Psoas muscle (tissue), 8 donors: ENCODE measurements at places on chromosomes 5 and 9. TPM values are rescaled to one million over a fixed set of nuclear protein-coding genes. Genes with fewer than 3 reads are reported as not detected.
A peak's percentile ranks its signal among the peaks of the same experiment; 100 is the strongest.

GRCh38 chr5:95426227-95426626 is 35.1 kb downstream of the FAM81B start:
- no peaks in the 10 kb centered on the region for H3K4me1 ChIP-seq
- H3K36me3 ChIP-seq = no peaks in the 10 kb centered on the region
- no peak for DNase-seq

- peaks cover 25% of the 10 kb centered on the region for H3K4me1 ChIP-seq
- no peaks in the 10 kb centered on the region for H3K36me3 ChIP-seq
- H3K27me3 ChIP-seq = no peaks in the 10 kb centered on the region
- no peak within 1 kb of the TSS for H3K27ac ChIP-seq
- DNase-seq = no peak
Measured at GRCh38 chr9:93955111-93955980, at the start of gene BARX1. TSS of gene BARX1 (minus strand) at chr9:93955355. CDS start at chr9:93955146, 209 bp downstream.

DNA sequence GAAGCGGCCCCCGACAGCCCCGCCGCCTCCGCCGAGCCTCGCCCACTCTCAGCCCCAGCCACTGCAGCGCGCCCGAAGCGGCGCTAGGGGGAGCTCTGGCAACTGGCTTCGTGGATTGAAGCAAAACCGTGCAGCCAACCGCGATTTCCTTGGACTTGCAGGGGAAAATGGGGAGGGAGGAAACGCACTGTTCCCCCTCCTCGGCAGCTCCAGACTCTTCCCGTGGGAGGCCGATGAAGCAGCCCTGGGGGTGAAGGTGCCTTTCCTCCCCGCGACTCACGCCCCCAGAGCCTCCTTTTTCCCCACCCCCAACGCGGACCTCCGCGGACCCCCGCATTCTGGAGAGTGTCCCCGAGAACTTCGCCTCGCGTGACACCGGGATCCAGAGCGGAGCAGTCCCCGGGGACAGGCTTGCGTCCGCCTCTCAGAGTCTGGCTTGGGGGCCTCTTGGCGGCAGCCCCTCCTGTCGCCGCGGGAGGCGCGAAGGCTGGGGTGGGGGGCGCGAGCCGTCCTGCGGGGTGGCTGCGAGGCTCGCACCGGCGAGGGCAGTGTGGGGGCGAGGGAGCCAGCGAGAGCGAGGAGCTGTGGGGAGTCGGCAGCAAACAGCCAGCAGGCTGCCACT is 3.8 kb downstream of the IER5L start:
- DNase-seq = peak; percentile 95
- H3K4me1 ChIP-seq = peaks cover 17% of the 10 kb centered on the region
- H3K4me3 ChIP-seq = peak overlapping the region; percentile 86

DNA sequence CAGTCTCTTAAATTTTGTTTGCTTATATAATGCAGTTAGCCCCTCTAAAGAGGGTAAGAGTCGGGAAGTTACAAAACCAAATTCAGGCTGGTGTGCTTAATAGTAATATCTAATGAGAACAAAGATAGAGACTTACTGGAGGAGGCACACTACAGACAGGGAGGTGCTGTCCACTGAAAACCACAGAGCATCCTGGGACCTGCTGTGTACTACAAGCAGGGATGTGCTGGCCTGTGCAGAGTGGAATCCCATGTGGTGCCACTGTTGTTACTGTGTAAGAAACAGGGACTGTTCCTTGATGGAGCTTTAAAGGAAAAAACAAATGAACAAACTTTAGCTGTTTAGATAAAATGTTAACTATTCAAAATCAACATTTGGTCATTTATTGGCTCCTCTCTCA is 42.4 kb downstream of the RNF38 start:
- no peaks in the 10 kb centered on the region for H3K27me3 ChIP-seq
- H3K27ac ChIP-seq = no peak overlapping the region
- peaks cover 67% of the 10 kb centered on the region for H3K36me3 ChIP-seq
- no peak for DNase-seq

- no peak overlapping the region for H3K27ac ChIP-seq
- no peak overlapping the region for H3K4me3 ChIP-seq
- H3K4me1 ChIP-seq = no peaks in the 10 kb centered on the region
- no peaks in the 10 kb centered on the region for H3K36me3 ChIP-seq
- peaks cover 12% of the 10 kb centered on the region for H3K27me3 ChIP-seq
Measured at GRCh38 chr9:132094314-132094791, 14.7 kb upstream of the MED27 start.

DNA sequence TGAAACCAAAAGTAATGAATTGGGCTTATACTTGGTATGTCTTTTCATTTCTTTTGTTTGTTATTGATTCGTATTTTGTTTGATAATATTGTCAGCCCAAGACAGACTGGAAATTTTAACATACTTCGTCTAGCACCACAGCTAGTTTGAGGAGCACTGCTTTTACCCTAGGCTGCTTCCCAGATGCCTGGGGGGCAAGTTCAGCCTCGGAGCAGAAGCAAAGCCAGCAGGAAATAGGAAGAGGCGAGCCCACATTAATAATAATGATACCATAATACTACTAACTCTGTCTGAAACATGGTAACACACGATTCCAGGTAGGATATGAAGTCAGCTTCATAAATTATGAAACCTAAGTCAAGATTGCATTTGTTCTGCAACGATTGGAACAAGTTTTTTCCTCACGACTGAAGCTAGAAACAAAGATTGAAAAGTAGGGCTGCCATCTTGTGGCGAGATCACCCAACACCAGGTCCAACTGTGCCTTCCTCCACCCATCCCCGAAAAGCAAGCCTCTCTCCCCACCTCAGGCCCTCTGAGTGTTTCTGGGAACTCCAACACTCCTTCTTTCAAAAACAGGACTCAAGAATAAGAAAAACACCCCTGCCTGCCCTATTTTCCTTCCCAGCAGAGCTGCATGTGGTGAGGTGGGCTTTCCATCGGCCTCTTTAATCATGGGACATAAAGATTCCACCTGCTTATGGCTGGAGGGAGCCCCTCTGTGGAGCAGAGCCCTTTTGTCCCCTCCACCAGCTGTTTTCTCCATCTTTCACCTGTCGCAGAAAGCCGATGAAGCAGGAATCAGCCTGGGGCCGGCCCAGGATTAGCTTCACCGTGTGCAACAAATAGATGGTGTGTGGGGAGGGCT is 236.4 kb downstream of the CAAP1 start:
- DNase-seq = no peak
- H3K4me3 ChIP-seq = no peak overlapping the region
- H3K27ac ChIP-seq = no peak overlapping the region
- H3K27me3 ChIP-seq = no peaks in the 10 kb centered on the region
- H3K4me1 ChIP-seq = no peaks in the 10 kb centered on the region

- no peaks in the 10 kb centered on the region for H3K36me3 ChIP-seq
- H3K27ac ChIP-seq = no peak overlapping the region
- no peak overlapping the region for H3K4me3 ChIP-seq
Measured at GRCh38 chr9:328453-328852, 113.8 kb downstream of the DOCK8 start.

DNA sequence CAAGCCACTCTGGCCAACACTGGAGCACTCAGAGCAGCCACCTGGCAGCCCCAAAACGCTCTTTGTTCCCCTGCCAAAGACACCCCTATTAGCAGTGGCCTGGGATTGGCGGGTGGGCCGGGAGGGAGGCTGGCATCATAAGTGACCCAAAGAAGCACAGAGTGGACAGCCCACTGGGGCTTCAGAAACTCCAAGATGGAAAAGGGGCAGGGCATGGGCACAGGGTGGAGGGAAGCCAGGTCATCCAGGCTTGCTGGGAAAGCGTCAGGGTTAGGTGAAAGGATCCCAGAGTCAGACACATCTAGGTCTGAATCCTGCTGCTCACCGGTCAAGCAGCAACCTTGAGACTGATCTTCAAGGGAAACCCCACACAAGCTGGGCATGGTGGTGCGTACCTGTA is 14.8 kb downstream of the EEIG1 start:
- no peaks in the 10 kb centered on the region for H3K27me3 ChIP-seq
- peaks cover 79% of the 10 kb centered on the region for H3K4me1 ChIP-seq
- peak overlapping the region; percentile 85 for H3K27ac ChIP-seq
- peak overlapping the region; percentile 7 for H3K4me3 ChIP-seq

The NEUROG1 gene
- not detected for polyA plus RNA-seq

The PAXX gene
- 16.5 TPM for polyA plus RNA-seq

GRCh38 chr9:32589083-32589723 is 16.2 kb upstream of the NDUFB6 start:
- DNase-seq = no peak
- no peaks in the 10 kb centered on the region for H3K4me1 ChIP-seq
- no peak overlapping the region for H3K4me3 ChIP-seq
- no peaks in the 10 kb centered on the region for H3K36me3 ChIP-seq

The SEMA4D gene
- polyA plus RNA-seq = 26.8 TPM

The IFNK gene
- polyA plus RNA-seq = not detected

The PPP2R2B gene
- polyA plus RNA-seq = 0.03 TPM

GRCh38 chr5:78983601-78984438 is 1.3 kb downstream of the ARSB start:
- H3K4me3 ChIP-seq = peak overlapping the region; percentile 94
- peaks cover 16% of the 10 kb centered on the region for H3K4me1 ChIP-seq
- H3K27ac ChIP-seq = peak overlapping the region; percentile 96
- no peaks in the 10 kb centered on the region for H3K36me3 ChIP-seq
- H3K27me3 ChIP-seq = no peaks in the 10 kb centered on the region

DNA sequence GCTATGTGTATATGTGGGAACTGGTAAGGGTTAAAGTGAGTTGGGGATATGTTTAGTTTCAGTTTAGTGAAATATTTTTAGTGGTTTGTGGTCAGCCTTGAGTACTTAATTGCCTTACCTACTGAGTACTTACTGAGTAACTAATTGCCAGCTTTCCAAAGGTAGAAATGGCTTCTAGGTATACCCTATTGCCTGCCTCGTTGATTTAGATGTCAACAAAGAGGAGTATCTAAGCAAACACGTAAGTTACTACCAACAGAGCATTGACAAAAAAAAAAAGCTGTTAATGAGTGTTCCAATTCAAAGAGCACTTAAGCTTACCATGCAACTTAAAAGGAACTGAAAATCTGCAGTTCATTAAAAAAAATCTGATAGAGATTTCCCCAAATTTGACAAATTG is 8.8 kb downstream of the ATP10B start:
- no peaks in the 10 kb centered on the region for H3K27me3 ChIP-seq
- no peak overlapping the region for H3K4me3 ChIP-seq
- DNase-seq = no peak
- no peak overlapping the region for H3K27ac ChIP-seq
- H3K36me3 ChIP-seq = no peaks in the 10 kb centered on the region

GRCh38 chr5:134968055-134968454 is 348 bp downstream of the CATSPER3 start:
- no peak for DNase-seq
- no peak overlapping the region for H3K27ac ChIP-seq
- H3K4me3 ChIP-seq = no peak overlapping the region
- no peaks in the 10 kb centered on the region for H3K4me1 ChIP-seq
- H3K27me3 ChIP-seq = no peaks in the 10 kb centered on the region
- H3K36me3 ChIP-seq = peaks cover 32% of the 10 kb centered on the region

The EGFLAM gene
- polyA plus RNA-seq = 29.8 TPM

The NUTM2G gene
- not detected for polyA plus RNA-seq

DNA sequence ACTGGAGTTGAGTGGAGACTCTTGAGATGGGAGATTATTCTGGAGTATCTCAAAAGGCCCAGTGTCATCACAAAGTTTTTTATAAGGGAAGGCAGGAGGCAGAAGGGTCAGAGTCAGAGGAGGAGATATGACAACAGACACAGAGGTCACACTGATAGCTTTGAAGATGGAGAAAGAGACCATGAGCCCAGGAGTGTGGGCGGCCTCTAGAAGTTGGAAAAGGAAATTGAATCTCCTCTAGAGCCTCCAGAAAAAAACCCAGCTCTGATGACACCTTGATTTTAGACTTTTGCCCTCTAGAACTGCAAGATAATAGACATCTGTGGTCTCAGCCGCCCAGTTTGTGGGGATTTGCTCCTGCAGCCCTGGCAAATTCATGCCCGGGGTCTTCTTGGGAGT is 64.8 kb upstream of the SPTLC1 start:
- no peak for DNase-seq
- H3K36me3 ChIP-seq = no peaks in the 10 kb centered on the region
- H3K27ac ChIP-seq = no peak overlapping the region
- no peak overlapping the region for H3K4me3 ChIP-seq
- no peaks in the 10 kb centered on the region for H3K27me3 ChIP-seq

GRCh38 chr5:168749391-168750100 is 170.4 kb upstream of the PANK3 start:
- no peak for DNase-seq
- H3K36me3 ChIP-seq = no peaks in the 10 kb centered on the region
- no peaks in the 10 kb centered on the region for H3K4me1 ChIP-seq
- H3K27me3 ChIP-seq = no peaks in the 10 kb centered on the region

The OTP gene
- polyA plus RNA-seq = not detected

GRCh38 chr5:125298258-125298657 is 551.8 kb upstream of the ZNF608 start:
- no peak overlapping the region for H3K4me3 ChIP-seq
- no peaks in the 10 kb centered on the region for H3K36me3 ChIP-seq
- H3K27me3 ChIP-seq = no peaks in the 10 kb centered on the region
- peak overlapping the region; percentile 56 for H3K27ac ChIP-seq
- H3K4me1 ChIP-seq = peaks cover 8% of the 10 kb centered on the region
- DNase-seq = no peak

The DROSHA gene
- 50.5 TPM for polyA plus RNA-seq

DNA sequence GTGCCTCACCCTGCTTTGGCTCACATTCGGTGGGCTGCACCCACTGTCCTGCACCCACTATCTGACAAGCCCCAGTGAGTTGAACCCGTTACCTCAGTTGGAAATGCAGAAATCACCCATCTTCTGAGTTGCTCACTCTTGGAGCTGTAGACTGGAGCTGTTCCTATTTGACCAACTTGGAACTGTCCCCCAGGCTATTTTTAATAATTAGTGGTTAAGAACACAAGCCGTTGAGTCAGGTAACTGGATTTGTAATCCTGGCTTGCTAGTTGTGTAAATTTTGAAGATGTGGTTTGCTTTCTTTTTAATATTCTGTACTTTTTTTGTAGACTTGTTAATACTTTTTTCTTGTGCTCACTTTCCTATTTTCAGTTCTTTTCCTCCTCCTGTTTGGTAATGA is 81.2 kb downstream of the CNTLN start:
- peaks cover 7% of the 10 kb centered on the region for H3K4me1 ChIP-seq
- H3K27me3 ChIP-seq = no peaks in the 10 kb centered on the region
- H3K36me3 ChIP-seq = no peaks in the 10 kb centered on the region
- DNase-seq = no peak

The PCA3 gene
- not detected for polyA plus RNA-seq

DNA sequence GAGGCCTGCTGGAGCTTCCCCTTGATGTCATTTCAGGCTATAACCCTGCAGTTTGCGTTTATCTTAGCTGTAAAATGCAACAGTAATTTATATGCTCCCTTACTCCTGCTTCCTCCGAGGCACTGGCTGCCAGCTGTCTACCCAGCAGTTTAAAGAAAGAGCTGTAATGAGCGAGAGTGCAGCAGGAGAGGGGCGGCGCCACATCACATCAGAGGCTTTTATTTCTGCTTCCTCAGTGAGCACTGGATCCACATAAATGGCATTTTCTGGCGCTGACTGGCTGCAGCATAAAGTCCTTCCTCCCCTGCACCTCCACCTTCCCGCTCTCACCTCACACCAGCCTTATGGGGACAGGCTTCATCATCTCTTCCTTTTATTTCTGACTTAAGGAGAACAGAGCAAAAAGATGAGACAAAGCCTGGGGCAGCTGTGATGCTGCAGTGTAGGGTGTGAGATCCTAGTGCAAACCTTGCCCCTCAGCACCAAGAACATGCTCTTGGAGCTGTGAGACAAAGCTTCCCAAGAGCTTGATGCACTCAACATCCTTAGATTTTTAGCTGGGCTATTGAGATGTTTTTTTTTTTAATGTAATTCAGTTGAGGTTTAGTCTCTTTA is 829.6 kb upstream of the ZNF608 start:
- H3K36me3 ChIP-seq = no peaks in the 10 kb centered on the region
- H3K4me3 ChIP-seq = no peak overlapping the region
- no peaks in the 10 kb centered on the region for H3K4me1 ChIP-seq
- no peaks in the 10 kb centered on the region for H3K27me3 ChIP-seq
- no peak for DNase-seq

The NOTCH1 gene
- polyA plus RNA-seq = 2.9 TPM
